ENCODE measurements at places on chromosomes 12 and 14.

- DNase-seq, result no peak
Observed at GRCh38 chr14:34931206-34931605, 51.6 kb upstream of the SRP54 start.

GRCh38 chr12:43162138-43162537 is 389.9 kb downstream of the ADAMTS20 start:
- DNase-seq, result no peak

GRCh38 chr12:53842686-53843085 is 90.9 kb upstream of the CISTR start:
- DNase-seq, result no peak

GRCh38 chr12:42039176-42039575 is 105.5 kb downstream of the GXYLT1 start:
- DNase-seq, result no peak

GRCh38 chr12:104665296-104665695 is 208.5 kb downstream of the CHST11 start:
- DNase-seq, result no peak

GRCh38 chr14:23641915-23642588 is 5.9 kb downstream of the DHRS2 start:
- DNase-seq, result peak; percentile 25

GRCh38 chr14:65847075-65847847 is 434.7 kb downstream of the FUT8 start:
- no peak for DNase-seq

- DNase-seq, result peak; percentile 7
Observed at GRCh38 chr12:112354399-112354798, 27.8 kb downstream of the HECTD4 start.

DNA sequence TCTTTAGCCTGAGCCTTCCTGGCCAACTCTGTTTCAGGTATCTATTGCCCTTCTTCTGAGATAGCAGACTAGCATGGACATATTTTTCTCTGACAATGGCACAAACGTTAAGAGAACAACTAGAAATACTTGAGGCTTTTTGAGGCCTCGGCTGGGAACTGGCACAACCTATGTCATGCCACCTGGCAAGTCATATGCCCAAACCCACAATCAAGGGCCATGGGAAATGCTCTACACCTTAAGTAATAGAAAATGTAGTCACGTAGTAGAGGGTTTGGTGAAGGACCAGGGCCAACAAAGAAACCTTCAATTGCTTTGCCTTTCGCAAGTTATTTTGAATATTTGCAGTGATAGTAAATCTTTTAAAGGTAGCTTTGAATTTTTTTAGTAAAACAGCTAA is 325.4 kb downstream of the ZFP36L1 start:
- DNase-seq, result no peak

GRCh38 chr12:12538535-12538934 is 24.1 kb downstream of the DUSP16 start:
- DNase-seq, result peak; percentile 38

- DNase-seq, result no peak
Observed at GRCh38 chr12:3988519-3989217, 115.5 kb upstream of the PARP11 start.

DNA sequence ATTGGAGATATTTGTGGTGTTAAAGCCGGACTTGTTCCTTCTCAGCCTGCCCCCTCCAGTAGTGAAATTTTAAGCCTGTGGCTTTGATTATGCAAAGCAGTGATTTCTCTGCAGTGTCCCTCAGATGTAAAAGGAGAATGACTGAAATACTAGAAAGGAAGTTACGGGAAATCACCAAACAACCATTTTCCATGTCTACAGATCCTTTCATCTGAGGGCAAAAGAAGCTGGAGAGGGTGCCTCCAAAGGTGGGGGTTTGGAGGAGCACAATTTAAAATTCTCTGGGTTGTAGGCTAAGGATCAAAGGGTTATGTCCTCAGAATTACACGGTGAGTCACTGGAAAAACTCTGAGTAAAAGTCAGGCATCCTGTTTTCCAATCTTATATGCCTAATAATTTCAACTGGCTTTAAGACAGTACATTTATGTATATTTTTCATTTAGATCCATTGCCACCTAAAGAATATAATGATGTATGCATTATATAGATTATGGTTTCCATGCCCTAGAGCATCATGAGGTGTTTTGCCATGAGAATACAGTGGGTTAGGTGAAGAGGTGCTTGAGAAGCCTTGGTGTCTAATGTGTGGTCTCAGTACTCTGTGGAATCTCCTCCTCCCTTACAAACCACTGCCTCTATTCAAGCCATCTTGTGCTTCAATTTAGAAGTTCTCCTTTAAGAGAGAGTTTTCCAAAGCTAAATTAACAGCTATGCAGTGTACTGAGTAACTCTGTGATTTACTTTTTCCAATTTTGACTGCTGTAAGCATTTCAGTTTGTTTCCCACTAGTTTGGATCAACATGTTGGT is 362.1 kb downstream of the RAD51B start:
- peak; percentile 16 for DNase-seq

DNA sequence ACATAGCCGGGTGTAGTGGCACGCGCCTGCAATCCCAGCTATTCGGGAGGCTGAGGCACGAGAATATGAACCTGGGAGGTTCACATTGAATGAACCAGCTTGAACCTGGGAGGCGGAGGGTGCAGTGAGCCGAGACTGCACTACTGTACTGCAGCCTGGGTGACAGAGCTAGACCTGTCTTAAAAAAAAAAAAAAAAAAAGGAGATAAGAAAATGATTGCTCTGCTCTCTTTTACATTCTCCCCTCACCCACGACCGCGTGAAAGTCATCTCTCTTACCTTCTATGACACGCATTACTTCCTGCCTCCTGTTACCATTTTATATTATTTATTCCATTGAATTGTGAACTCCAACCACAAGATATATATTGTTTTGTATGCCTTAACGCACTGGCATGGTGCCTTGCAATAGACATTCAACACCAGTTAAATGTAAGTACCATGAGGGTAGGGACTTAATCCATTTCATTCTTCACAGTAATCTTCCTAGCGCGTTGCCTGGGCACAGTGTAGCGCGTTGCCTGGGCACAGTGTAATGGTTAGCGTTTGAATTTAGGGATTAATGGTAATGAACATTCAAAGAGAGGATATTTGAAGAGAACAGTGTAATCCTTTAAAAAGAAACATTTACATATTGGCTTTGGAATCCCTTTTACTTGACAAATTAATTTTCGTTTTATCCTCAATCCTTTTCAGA is 2.7 kb downstream of the RAP1B start:
- DNase-seq, result no peak

GRCh38 chr12:115024531-115024930 is 340.6 kb upstream of the TBX3 start:
- DNase-seq, result no peak

- DNase-seq, result no peak
Observed at GRCh38 chr12:18439541-18439940, 178.2 kb downstream of the PIK3C2G start.

DNA sequence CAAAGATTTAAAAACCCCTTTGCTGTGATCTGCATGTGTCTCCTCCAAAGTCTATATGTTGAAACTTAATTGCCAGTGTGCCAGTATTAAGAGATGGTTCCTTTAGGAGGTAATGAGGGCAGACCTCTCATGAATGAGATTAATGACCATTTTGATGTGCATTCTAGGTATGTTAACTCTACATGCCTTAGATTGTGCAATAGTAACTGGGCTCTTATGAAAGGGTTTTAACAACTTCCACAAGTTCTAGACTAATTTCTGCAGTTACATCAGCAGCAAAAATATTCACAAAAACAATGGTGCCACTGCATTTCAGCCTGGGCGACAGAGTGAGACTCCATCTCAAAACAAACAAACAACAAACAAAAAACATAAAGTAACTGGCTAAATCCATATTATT is 3.8 kb upstream of the TAS2R10 start:
- DNase-seq, result no peak

DNA sequence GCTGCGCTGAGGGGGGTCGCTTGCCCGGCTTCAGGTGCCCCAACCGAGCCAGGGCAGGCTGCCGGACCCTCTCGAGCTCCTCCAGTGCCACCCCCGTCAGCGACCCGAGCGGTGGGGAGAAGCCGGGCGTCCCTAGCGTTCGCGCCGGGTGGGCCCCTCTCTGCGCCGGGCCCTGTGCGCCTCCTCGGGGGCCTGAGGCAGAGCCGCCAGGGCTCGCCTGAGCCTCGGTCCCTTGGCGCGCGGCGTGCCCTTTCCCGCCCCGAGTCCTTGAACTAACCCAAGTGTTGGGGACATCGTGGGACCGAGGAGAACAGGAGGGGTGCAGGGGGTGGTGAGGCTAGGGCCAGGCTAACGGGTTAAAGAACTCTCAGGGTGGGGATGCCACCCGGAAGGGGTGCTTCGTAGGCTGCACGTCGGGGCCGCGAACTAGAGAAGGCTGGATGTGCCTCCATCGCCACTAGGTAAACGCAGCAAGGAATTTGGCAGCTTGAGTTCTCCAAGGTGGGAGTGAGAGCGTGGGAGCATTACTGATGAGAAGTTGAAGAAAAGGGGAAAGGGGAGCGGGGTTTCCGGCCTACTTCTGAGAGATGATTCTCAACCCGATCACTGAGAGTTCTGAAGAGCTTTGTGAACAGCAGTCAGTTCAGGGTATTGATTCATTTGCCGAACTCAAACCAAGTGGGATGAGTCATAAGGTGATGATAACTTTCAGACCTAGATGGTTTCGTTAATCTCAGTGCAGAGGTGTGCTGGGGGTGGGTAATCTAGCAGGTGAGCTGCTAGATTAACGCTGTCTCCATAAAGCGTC is 618 bp downstream of the RNF34 start:
- peak; percentile 32 for DNase-seq

GRCh38 chr12:90404071-90404470 is 550.9 kb downstream of the CCER1 start:
- DNase-seq, result peak; percentile 1

DNA sequence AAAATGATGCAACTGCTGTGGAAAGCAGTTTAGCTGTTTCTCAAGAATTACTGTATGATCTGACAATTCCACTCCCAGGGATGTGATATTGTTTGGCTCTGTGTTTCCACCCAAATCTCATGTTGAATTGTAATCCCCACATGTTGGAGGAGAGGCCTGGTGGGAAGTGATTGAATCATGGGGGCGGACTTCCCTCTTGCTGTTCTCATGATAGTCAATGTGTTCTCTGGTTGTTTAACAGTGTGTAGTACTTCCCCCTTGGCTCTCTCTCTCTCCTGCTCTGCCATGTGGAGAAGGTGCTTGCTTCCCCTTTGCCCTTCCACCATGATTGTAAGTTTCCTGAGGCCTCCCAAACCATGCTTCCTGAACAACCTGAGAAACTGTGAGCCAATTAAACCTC is 93.4 kb upstream of the CPM start:
- peak; percentile 74 for DNase-seq

DNA sequence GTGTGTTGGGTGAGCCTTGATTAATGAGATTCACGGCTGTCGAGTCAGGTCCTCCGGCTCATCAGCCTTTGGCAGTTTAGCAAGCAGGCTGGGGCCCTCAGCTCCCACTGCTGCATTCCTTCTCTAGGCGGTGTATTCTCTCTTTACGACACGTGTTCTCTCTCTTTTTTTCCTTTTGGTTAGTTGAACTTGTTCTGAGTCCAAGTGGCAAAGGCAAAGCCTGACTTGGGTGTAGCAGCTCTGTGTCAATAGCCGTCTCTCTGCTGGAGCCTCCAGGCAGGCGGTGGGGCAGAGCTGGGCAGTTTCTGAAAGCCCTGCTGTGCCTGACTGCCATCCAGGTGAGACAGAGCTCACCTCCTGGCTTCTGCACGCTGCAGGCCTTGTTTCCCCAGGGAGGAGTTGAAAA is 46.6 kb downstream of the SUSD6 start:
- DNase-seq, result no peak

DNA sequence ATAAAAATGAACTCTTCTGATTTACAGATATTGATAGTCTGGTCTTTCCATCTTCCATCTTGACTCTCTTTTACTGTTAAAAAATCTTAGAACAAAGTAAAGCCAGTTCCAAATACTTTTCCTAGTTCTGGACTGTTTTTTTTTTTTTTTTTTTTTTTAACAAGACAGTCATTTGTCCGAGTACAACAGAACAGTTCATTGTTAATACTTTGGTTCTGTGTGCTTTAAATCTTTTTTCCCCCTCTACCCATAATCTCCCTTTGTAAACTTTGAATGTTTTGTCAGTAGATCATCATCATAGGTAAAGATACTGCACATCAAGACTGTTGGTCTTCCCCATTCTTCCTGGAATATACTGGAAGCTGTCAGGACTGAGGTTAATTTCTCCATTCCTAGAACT is 38.0 kb downstream of the ADIPOR2 start:
- DNase-seq, result no peak

- no peak for DNase-seq
Observed at GRCh38 chr14:52069307-52070050, 620 bp upstream of the NID2 start.

DNA sequence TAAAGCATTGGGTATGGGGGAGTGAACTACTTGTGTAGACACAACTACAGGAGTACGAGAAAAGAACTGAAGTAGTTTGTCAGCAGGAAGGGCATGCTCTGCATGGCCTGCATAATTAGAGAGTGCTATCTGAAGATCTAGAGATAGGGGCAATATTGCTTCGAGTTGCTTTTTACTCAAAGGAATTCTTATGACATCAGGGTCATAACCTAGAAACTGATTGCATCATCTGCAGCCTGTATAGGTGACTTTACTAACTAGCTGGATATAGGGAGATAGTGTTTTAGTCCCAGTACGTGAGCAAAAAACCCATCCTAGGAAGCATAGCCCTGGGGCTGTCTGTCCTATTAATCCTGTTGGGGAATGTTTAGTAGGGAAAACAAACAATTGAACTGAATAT is 39.8 kb downstream of the TMTC3 start:
- DNase-seq, result no peak

GRCh38 chr14:101187816-101188570 is 284.5 kb upstream of the RTL1 start:
- no peak for DNase-seq

GRCh38 chr14:56193347-56193746 is 75.1 kb downstream of the PELI2 start:
- no peak for DNase-seq

DNA sequence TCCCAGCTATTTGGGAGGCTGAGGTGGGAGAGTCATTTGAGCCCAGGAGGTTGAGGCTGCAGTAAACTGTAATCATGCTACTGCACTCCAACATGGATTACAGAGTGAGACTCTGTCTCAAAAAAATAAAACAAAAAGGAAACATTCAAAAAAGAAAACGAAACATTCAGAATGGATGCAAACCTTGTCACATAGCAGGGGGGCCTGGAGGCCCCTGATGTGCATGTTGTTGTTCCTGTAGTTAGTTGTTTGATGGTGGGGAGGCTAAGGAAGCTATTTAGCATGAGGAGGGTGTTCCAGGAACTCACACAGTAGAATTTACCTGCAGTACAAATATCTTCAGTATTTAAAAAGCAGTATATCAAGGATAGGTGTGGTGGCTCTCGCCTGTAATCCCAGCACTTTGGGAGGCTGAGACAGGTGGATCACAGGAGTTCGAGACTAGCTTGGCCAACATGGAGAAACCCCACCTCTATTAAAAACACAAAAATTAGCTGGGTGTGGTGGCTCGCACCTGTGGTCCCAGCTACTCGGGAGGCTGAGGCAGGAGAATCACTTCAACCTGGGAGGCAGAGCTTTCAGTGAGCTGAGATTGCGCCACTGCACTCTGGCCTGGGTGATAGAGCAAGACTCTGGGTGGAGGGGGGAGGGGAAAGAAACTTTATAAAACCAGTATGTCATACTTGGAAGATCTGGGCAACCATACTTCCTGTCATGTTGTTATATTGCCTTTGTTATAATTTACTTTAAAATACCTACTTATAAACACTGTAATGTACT is 17.6 kb upstream of the AEBP2 start:
- DNase-seq, result no peak
